SK-N-DZ (cell line): ENCODE measurements at places on chromosomes 1 and 21.
A peak's percentile ranks its signal among the peaks of the same experiment; 100 is the strongest.

DNA sequence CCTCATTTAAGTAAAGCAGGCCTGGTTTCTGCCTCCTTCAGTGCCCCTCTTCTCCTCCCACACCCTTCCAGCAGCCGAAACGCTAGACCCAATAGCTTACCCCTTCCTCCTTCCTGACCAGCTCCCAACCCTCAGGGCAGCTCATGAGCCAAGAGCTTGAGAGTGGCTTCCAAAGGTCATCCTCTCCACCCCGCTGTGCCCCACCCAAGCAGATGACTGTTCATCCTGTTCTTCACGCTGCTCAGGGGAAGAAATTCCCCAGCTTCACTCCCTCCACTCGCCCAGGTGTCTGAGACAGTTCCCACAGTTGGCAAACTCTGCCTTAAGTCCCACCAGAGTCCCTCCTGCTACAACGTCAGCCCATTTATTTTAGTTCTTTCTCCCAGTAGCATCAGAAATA lies 23.4 kb downstream of the ARHGEF19 start:
- no peak for DNase-seq

GRCh38 chr1:147919896-147920295 lies 8.3 kb upstream of the GPR89B start:
- DNase-seq: no peak

GRCh38 chr1:6222636-6223035 lies 13.1 kb downstream of the ICMT start:
- no peak for DNase-seq

DNA sequence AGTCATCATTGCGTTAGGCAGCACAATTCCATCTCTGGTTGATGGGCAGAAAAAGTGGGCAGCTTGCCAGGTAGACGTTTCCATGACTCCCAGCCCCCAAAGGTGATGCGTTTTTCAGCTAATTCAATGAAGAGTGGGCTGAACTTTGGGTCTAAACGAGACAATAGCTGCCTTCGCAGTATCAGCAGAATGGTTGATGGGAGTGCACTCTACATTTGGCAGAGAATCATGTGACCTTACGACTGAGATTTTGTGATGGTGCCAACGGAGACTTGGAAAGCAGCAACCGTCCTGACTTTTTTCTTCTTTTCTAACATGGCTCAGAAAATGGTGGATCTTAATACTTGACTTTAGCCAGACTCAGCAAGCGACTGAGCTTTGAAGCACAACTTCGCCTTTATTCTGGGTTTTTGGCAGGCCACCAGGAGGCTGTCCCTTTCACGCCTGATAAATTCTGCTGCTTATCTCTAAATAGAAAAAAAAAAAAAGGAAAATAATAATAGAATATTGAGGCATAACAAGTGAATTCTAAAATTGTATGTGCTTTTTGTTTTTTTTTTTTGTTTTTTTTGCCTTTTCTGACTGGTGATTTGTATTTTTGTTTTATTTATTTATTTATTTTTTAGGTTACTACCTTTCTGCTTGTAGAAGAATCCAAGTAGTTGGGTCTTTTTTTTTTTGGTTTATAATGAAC lies 804.8 kb downstream of the USP25 start:
- DNase-seq: peak; percentile 39
